ENCODE measurements at places on chromosomes 16 and 17.

DNA sequence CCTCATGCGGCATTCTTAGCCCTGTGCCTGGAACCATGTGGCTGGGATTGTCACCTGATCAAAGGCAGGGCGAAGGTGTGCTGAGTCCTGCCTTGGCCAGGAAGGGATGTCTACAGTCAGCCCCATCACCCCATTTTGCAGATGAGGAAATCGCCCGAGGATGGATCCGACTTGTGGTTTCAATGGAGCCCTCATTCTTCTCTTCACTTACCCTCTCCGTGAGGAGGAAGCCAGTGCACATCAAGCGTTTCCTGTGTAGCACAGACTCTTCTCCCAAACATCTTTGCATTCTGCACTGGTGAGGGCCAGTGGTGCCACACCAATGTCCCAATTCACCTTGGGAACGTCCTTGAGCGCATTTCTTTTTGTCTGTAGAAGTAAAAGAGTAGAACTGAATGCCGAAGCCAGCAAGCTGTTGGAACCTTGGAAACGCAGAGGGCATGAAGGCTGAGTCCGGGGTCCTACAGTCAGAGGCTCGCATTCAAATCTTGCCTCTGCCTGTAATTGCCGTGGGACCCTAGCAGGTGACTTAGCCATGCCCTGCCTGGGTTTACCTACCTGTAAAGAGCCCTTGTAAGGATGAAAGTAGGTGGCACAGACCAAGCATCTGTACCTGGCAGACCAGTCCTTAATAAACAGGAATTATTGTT lies 85.4 kb downstream of the IRF8 start:
- DNase-seq, result no peak

DNA sequence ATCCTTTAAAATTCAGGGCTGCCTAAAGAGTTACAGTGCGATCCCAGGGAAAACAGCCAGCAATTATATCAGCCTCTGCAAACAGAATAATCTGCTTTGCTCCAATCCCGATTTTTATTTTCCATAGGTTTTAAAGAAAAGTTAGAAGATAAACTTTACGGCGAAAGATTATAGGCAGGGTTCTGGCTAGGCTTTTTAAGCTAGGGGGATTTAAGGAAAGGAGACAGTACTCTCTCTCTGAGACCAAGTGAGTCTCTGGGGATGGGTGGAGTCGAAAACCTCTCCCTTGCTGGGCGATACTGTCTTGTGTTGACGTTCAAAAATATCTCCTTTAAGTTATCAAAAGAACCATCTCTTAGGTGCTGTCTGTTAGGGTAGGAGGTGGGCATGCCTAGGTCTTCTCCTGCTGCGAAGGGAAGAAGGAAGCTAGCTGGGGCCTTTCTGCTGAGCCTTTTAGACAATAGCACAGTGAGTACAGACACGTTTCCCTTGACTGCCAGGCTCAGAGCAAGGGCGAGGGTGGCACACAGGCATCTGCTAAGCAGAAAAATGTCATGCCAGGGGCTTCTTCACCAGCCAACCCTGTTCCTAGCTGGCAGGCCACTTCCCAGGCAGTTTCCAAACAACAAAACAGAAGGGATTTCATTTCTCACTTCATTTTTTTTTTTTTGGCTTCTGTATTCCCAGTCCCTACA lies 167.9 kb upstream of the MAF start:
- DNase-seq, result no peak

- peak; percentile 81 for DNase-seq
Observed at GRCh38 chr17:7237761-7238419, 1.4 kb downstream of the PHF23 start.

- DNase-seq, result no peak
Observed at GRCh38 chr17:57260325-57261083, 4.2 kb downstream of the MSI2 start.

DNA sequence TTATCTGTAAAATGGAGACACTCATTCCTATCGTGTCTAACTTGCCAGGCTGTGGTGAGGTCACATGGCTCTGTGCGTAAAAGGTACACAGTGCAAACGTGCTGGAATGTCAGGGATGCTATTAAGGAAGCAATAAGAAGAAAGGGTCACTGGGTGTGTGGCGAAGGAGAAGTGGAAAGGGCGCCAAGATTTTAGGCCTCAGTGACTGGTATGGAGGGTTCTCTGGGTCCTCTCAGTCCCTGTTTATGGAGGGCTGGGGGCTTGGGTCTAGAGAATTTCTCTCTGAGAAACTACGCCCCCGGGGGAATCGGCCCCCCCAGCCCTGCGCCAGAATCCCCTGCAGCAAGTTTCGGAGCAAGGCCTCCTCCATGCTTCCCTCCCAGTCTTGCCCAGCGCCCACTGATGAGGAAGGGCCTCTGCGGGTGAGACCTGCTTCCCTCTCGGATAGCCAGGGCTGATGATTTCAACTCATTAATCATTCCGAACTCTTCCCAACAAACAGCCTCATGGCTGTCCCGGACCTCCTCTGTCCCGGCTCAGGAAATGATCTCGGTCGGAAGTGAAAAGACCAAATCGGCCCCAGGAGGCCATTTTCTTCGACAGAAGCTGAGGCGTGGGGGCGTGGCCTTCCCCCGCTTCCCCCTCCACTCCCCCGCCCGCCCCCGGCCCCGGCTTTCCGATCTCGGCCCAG lies 1.2 kb upstream of the HEXIM1 start:
- peak; percentile 81 for DNase-seq

DNA sequence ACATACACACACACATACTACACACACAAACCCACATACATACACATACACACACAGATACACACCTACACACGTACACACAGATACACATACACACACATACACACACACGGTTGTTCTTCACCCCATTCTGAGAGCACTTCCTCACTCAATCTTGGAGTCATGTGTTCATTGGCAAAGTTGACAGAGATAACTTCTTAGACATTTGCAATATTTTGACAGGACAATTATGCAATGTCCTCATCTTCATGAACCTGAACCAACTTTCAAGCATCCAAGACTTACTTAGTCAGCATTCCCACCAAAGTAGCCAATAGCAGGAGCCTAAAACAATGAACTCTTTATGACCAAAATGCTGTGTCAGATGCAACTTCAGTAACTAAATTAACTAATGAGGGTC lies 77.1 kb upstream of the DNAH17 start:
- no peak for DNase-seq

- no peak for DNase-seq
Observed at GRCh38 chr16:56252835-56253234, 61.5 kb downstream of the GNAO1 start.

DNA sequence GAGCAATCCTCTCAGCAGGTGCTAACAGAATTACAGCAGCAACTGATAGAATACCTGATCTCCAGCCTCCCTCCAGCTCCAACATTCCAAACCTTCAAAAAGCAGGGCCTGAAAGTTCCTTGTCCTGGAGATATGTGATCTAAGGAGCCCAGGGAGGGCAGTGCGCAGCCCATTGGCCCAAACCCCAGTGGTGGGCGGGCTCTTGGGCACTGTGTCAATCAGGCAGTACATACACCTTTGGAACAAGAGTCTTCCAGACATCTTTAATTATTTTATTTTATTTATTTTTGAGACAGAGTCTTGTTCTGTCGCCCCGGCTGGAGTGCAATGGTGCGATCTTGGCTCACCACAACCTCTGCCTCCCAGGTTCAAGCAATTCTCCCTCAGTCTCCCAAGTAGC lies 24.2 kb downstream of the SLC12A3 start:
- DNase-seq, result no peak

GRCh38 chr17:78252111-78252634 lies 20.7 kb downstream of the TMEM235 start:
- DNase-seq, result peak; percentile 66

GRCh38 chr16:81711657-81712319 lies 67.3 kb upstream of the PLCG2 start:
- DNase-seq, result no peak

DNA sequence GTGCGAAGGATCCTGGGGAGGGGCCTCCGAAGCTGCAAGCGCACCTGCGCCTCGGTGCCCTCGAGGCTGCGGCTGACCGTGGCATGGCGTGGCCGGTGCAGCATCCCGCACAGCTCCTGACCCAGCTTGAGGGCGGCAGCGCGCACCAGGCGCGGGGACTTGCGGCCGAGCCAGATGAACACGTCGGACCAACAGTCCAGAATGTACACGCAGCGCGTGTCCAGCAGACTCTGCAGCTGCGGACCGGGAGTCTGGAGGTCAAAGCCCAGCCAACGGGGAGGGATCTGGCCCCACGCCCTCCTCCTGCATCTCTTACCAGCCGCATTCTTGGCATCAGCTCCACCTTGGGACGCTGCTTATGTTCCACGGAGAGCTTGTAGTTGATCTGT lies 10.9 kb downstream of the FLII start:
- DNase-seq, result no peak

DNA sequence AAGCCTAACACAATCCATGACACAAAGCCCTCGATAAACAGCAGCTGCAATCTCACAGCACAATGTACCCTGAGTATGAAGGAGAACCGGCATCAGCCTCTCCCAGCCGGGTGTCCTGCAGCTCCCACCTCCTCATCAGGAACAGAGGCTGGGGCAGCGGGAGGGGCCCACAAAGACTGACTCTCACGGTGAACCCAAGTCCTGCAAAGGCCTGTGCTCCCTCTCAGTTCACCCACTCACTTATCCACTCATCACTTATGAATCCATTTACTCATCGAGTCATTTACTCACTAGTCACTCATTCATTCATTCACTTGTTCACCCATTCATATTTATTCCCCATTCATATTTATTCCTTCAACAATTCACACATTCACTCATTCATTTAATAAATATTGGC lies 11.6 kb downstream of the ZNF423 start:
- no peak for DNase-seq

- no peak for DNase-seq
Observed at GRCh38 chr16:69194488-69194887, 7.5 kb downstream of the SNTB2 start.

DNA sequence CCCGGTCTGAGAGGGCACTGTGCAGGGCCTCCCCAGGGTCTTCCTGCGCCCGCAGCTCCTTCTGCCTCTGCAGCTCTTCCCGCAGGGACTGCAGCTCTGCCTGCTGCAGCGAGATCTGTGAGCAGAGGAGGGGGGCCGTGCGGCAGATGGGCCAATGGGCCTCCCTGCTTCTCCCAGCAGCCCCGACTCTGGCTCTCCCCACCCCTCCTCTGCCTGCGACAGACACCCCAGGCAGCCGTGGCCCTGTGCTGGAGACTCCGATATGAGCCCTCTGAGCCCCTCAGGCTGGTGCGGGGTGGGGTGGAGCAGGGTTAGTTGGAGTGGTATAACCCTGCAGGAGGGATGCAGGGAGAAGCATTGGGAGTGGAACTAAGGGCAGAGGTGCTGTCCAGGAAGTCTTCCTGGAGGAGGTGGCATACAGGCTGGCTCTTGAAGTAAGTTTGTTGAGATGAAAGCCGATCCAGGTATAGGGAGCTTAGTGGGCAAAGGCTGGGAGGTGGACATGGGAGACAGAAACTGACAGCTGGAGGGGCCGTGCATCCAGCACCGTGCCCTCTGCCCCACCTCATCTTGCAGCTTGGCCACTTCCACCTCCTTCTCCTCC lies 5.0 kb downstream of the THOC6 start:
- no peak for DNase-seq

- DNase-seq, result no peak
Observed at GRCh38 chr16:60979119-60979518, 1057.1 kb downstream of the CDH8 start.

GRCh38 chr17:28394337-28395116 lies 11.5 kb downstream of the SLC46A1 start:
- no peak for DNase-seq

DNA sequence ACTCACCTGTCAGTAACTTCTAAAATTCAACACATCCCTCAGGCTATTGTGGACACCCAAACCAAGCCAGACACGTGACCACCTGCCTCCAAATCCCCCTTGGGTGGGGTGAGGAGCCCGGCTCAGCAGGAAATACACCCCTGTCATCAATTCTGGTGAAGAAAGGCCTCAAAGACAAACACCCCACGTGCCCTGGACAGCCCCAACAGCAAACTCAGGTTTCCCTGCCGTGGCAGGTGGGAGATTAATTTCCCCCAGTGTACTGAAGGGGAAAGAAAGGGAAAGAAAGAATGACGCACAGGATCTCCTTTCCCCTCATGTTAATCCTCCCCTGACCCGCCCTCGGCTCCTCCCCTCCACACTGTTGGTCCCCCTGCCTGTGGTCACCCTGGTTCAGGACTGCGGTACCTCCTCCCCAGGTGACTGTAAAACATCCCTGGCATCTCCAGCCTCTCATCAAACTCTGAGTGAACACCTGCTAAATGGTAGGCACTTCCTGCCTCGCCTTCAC lies 98.3 kb downstream of the ZNF423 start:
- DNase-seq, result no peak

- DNase-seq, result no peak
Observed at GRCh38 chr16:11188801-11189740, 66.9 kb downstream of the SOCS1 start.

- no peak for DNase-seq
Observed at GRCh38 chr16:67053767-67054334, 24.9 kb downstream of the CBFB start.

GRCh38 chr17:67475161-67475937 lies 98.3 kb downstream of the PITPNC1 start:
- DNase-seq, result peak; percentile 88

- DNase-seq, result peak; percentile 21
Observed at GRCh38 chr16:15960124-15960971, 10.9 kb downstream of the ABCC1 start.

DNA sequence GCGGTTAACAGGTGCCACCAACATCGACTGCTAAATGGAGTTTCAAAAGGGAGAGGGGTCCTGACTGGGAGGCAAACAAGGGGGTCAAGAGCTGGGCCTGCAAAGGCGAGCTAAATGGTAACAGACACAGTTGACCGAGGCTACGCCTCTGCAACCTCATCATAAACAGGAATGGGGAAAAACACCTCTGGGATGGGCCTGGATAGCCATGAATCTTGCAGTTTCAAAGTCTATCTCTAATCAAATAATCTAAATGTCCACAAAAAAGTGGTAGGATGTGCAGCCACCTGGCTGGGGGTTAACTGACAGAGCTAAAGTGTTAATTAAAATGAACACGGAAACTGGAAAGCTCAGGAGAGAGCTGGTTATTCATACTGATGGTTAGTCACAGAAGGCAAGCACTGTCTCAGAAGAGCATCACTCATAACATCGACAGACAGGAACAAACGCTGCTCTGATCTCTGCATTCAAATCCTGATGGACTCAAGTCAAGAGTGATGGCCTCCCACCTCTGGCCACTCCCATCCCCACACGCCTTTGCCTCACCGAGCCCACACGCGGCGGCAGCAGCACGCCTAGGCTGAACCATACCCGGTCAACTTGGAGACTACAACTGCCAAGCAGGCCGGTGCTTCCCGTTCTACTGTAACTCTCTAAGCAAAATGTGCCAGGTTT lies 56.3 kb downstream of the CREBBP start:
- no peak for DNase-seq

- no peak for DNase-seq
Observed at GRCh38 chr16:72091217-72091616, 2.2 kb downstream of the TXNL4B start.

DNA sequence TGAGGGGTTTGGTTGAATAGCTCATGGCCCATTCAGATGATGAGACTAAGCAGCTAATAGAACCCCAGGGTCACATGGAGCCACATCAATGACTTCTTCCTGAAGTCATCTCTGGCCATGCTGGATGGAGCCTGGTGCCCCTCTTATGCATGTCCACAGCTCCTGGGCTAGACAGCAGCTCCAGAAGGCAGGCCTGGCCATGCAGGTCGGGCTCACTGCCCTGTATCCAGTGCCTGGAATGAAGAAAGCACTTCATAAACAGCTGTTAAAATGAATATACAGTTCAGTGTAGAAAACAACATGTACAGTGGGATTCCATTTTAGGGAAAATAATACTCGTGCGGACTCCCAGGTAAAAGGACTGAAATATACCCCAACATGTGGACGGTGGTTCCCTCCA lies 73.9 kb downstream of the GNAO1 start:
- DNase-seq, result no peak

- no peak for DNase-seq
Observed at GRCh38 chr17:82338858-82339633, 5.5 kb upstream of the SECTM1 start.

- DNase-seq, result no peak
Observed at GRCh38 chr17:73420897-73421296, 109.1 kb upstream of the CDC42EP4 start.

Measured in activated CD4-positive, alpha-beta memory T cell treated with anti-CD3 and anti-CD28 coated beads, Interleukin-2, amount 10 ng/mL, durations not matched to agents 7 days and 5 days (primary cell).